DMS153 (cell line): ENCODE measurements at places on chromosomes 7 and 10.

DNA sequence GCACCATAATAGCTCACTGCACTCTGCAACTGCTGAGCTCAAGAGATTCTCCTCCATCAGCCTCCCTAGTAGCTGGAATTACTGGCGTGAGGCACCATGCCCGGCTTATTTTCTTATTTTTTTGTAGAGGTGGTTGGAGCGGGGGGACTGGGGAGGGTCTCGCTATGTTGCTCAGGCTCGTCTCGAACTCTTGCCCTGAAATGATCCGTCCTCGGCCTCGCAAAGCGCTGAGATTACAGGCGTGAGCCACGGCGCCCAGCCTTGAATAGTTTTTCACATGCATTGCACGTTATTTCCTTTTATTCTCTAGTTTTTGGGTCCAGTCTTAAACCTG, 526 bp upstream of the LAMTOR4 start:
- no peak for DNase-seq

- no peak for DNase-seq
Measured at GRCh38 chr10:44882166-44882720, 28.9 kb upstream of the TMEM72 start.

- DNase-seq, result no peak
Measured at GRCh38 chr7:99106821-99107241, 37.1 kb downstream of the SMURF1 start.

GRCh38 chr7:142463401-142463850, 205.6 kb upstream of the PRSS58 start:
- DNase-seq, result no peak
